T-helper 9 cell (primary cell): ENCODE measurements at places on chromosomes 16 and 17.

DNA sequence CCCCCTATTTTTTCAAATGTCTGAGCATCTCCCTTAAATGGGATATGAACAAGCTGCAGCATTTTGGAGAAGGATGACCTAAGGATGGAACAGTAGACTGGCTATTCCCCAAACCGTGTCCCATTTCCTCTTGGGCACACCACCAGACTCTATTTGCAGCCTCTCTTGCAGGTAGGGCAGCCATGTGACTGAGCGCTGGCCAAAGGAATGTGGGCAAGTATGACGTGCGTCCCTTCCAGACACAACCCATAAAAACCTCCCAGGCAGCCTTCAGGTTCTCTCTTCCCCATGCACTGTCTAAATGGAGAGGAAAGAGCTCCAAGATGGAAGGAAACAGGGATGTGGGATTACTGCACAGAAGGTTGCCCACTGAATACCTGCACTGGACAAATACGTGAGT, 149.7 kb downstream of the CCT6B start:
- no peak for DNase-seq

DNA sequence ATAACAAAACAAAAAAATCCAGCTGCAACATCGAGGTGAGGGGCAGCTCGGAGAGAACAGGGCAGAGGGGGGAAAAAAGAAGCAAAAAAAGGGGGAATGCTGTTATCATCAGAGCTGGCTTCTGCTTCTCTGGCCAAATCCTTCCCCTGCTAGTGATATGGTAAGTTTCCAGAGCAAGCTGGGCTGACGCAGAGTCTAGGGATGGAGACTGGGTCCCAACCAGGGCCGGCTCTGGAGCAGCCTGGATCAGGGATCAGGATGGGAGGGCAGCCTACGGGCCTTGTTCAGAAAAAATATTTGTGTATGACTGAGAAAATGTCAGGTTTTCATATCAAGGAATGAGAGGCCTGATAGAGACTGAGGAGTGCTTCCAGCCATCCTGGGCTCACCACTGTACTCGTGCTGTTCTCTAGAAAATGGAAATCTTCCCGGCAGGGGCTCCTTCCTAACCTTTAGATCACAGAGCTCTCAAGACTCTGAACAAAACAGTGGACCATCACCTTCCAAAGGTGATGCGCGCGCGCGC, 726 bp upstream of the C1QTNF1 start:
- DNase-seq: no peak

- no peak for DNase-seq
Measured at GRCh38 chr17:47192554-47192953, 3.5 kb upstream of the CDC27 start.

GRCh38 chr16:48102083-48103008, 53.4 kb downstream of the ABCC12 start:
- DNase-seq: no peak
